Fibroblast of lung (primary cell): ENCODE measurements at places on chromosomes 5 and 9.

- no peak for DNase-seq
Measured at GRCh38 chr5:135154961-135155360, 120.9 kb upstream of the PITX1 start.

- peak; percentile 45 for DNase-seq
Measured at GRCh38 chr9:676780-677438, 164.6 kb upstream of the DMRT1 start.

DNA sequence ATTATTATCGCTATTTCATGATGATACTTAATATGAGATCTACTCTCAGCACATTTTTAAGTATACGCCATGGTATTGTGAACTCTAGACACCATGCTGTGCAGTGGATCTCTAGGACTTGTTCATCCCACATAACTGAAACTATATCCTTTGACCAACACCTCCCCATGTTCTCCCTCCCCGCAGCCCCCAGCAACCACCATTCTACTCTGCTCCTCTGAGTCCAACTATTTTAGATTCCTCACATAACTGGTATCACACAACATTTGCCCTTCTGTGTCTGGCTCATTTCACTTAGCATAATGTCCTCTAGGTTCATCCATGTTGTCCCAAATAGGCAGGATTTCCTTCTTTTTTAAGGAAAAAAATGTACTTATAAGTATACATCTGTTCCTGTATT is 6.6 kb upstream of the TBC1D2 start:
- no peak for DNase-seq

DNA sequence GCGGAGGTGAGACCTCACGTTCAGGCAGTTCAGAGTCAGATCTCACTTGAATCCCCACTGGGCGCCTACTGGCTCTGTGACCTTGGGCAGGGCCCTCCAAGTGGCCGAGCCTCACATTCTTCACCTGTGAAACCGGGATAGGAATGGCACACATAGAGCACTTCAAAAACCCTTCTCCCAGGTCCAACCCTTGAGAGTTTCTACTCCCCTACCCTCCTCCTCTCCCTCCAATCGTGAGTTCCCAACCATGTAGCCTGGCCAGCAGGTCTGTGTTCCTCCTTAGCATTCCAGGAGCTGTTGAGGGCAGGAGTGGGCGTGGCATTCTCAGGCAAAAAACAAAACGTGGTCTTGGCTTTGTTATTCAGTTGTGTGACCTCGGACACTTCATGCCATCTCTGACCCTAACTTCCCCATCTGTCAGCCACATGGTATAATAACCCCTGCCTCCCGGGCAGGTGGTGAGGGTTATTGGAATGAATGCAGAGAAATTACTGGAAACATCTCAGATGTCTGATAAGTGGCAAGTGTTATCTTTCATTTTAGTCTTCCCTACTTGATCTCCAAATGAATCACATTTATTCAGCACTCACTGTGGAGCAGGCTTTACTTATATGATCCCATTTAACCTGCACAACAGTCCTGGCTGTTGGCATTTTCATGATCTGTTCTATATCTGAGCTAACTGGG is 112.8 kb upstream of the BOD1 start:
- no peak for DNase-seq
